ENCODE measurements at places on chromosomes 5 and 9. TPM values are rescaled to one million over a fixed set of nuclear protein-coding genes. Genes with fewer than 3 reads are reported as not detected.

The SYK gene
- 0.74 TPM for total RNA-seq

The CCL27 gene
- total RNA-seq, result not detected

The PHYHD1 gene
- total RNA-seq, result 5.2 TPM

The CDH6 gene
- total RNA-seq, result not detected

The ALDOB gene
- total RNA-seq, result not detected

The PRDM9 gene
- total RNA-seq, result not detected

The PRUNE2 gene
- total RNA-seq, result 90.9 TPM

The ISL1 gene
- total RNA-seq, result 2.7 TPM

The DNAH5 gene
- 0.43 TPM for total RNA-seq

The FANCG gene
- total RNA-seq, result 18.9 TPM

The PCDHGA3 gene
- total RNA-seq, result 0.32 TPM

The SLC36A3 gene
- not detected for total RNA-seq

The OGN gene
- total RNA-seq, result not detected

The MRPL22 gene
- total RNA-seq, result 23.8 TPM

The ABHD17B gene
- total RNA-seq, result 53.5 TPM

The VLDLR gene
- 35.5 TPM for total RNA-seq

The PHF2 gene
- 12.9 TPM for total RNA-seq

The PCDHGA4 gene
- 1.4 TPM for total RNA-seq

The TRIP13 gene
- total RNA-seq, result 43.7 TPM

The KIF12 gene
- total RNA-seq, result not detected

The ARHGEF28 gene
- total RNA-seq, result 0.27 TPM

The TTC16 gene
- 0.11 TPM for total RNA-seq

The IRGM gene
- not detected for total RNA-seq

The SPATA31A7 gene
- not detected for total RNA-seq

The MARCHF3 gene
- 4.4 TPM for total RNA-seq

The THOC3 gene
- total RNA-seq, result 36.5 TPM

The ECM2 gene
- not detected for total RNA-seq

The PCDHGB3 gene
- total RNA-seq, result 0.53 TPM

The HAPLN1 gene
- not detected for total RNA-seq

The RNF180 gene
- 5.5 TPM for total RNA-seq

The CENPH gene
- total RNA-seq, result 25.2 TPM

The EIF4E1B gene
- not detected for total RNA-seq

The TAF1L gene
- total RNA-seq, result not detected

The LCN9 gene
- total RNA-seq, result not detected

The PCDHA7 gene
- total RNA-seq, result 1.4 TPM

The CORO2A gene
- 1.6 TPM for total RNA-seq

The KCNV2 gene
- total RNA-seq, result not detected

Data from SK-MEL-5 (cell line).